ENCODE measurements at places on chromosomes 12 and 14.

DNA sequence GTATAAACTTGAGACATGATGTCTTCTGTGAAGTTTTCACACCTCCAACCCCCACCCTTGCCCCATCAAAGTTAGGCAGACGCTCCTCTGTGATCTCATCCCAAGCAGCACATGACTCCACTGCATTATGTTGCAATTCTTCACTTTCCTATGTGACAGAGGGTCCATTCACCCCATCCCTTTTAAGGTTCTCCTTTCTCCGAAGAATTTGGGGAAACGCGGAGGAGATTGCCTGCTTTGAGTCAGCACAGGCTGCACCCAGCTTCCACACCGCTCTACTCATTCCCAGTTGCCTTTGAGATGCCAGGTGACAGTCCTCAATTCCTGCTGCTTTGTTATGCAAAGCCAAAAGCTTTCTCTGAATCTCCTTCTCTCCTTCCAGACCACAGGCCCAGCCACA lies 61.8 kb downstream of the PHLDA1 start:
- no peak for DNase-seq

DNA sequence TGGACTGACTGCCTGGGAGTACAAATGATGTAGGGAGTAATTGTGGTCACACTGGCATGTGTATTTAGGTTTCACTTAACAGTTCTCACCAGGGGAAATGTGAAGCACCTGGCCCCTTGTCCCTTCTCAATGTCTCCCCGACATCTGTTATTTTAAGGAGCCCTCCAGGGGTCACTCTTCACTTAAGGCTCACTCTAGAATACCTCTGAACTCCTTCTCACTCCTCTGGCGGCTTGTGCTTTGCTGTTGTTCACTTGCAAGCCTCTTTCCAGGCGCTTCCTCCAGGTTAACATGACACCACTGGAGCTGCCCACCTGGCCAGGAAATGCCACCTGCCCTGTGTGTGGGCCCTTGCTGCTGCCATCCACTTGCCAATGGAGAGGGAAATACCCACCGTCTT lies 56.5 kb upstream of the GZMB start:
- DNase-seq = no peak

GRCh38 chr14:105069871-105070759 lies 4.9 kb upstream of the GPR132 start:
- DNase-seq = peak; percentile 72

GRCh38 chr12:104653730-104654664 lies 197.2 kb downstream of the CHST11 start:
- DNase-seq = no peak

- DNase-seq = no peak
Measured at GRCh38 chr12:8907513-8907912, 6.8 kb upstream of the PHC1 start.

- DNase-seq = no peak
Measured at GRCh38 chr14:104637546-104638003, 33.0 kb upstream of the TMEM179 start.

DNA sequence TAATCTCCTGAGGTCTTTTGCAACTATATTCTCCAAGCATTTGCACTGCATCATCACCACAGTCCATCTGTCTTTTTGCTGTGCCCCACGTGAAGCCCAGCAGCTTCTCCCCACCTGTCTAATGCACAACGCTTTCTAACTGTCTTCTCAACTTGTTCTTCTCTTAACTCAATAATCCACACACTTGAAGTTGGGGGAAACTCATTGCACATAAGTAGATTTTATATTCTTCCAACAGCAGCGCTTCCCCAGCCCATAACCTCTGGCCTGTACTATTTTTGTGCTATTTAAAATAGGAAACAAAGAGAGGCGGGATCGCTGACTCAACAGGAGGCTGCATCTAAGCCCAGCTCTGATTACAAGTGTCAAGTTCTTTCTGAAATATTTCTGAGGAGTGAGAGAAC lies 226.7 kb downstream of the GXYLT1 start:
- DNase-seq = no peak

DNA sequence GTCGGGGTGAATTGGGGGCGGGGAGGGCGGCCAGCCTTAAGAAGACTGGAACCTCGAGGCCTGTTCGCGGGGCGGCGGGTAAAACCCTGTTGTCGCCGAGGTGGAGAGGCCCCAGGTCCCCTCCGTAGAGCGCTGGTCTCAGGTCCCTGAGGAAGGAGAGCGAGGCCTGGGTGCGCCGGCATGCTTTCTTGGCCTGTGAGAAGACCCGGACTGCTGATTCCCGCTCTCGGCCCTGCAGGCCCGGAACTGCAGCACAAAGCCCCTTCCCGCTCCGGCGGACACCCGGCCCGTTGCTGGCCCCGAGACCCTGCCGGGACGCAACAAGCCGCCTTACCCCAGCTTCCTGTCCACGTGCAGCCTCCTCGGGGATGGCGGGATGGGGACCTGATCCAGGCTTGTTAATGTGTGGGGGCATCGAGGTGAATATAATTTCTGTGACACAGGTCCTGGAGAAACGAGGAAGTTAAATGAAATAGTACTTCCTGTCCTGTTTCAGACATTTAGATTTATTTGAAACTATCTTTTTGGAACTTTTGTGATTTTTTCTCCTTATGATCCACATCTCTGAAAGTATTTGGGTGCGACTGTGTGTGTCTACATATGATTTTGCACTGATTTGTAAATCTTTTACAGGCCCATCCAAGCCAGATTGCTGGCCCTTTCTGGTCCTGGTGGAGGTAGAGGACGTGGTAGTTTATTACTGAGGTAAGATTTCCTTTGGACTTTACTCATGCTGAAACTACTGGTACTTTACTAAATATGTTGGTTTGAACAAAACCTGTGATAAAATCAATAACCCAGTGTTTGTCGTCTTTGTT lies 600 bp downstream of the PNN start:
- no peak for DNase-seq

DNA sequence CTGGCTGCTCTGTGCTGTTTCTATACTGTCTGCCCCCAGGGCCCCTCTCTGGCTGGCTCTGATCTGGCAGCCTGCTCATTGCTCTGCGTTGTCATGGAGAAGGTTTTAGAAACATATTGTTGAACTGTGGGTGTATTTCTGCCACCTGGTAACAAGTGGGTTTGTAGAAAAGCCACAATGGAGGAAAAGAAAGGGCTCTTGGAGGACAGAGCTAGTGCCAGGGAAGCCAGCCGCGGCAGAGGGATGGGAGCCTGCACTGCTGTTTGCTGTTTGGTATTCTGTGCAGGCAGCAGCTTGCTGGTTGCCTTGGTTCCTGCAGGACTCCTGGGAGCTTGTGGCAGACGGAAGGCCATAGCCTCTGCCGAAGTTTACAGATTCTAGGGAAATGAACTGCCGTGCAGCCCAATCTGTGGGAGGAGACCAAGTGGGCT lies 15.1 kb downstream of the CCDC177 start:
- no peak for DNase-seq

- no peak for DNase-seq
Measured at GRCh38 chr12:5480938-5481303, 49.0 kb downstream of the NTF3 start.

- no peak for DNase-seq
Measured at GRCh38 chr12:97259098-97259497, 203.5 kb upstream of the RMST start.

DNA sequence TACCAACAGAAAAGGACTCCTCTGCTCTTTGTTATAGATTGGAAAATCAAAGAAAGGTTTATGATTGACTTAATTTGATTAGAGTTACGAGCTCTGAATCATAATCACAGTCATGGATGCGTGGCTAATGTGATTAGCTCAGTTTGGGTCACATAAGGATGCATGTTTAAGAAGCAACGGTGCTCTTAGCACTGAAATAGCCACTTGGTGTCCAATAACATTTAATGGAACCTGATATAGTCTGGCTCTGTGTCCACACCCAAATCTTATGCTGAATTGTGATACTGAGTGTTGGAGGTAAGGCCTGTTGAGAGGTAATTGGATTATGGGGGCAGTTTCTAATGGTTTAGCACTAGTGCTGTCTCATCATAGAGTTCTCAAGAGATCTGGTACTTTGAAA lies 501.6 kb downstream of the SLC6A15 start:
- DNase-seq = no peak

- DNase-seq = no peak
Measured at GRCh38 chr12:93146970-93147369, 217.9 kb upstream of the EEA1 start.

DNA sequence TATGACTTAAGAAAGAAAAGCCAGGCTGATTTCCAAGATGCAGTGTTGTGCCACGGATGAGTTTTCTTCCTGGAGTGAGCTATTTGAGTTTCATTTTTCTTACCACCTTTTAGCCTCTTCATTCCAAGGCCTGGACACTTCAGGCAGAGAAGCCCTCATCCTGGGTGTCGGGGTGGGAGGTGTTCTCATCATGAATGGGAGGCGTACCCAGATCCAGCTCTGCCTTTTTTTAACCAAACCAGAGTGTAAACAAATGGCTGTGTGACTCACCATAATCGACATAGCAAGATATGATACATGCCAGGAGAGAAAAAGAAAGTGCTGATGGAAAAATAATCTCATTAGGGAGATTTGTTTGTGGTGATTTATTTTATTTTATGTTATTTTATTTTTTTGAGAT lies 79.9 kb downstream of the ARF6 start:
- DNase-seq = peak; percentile 74

DNA sequence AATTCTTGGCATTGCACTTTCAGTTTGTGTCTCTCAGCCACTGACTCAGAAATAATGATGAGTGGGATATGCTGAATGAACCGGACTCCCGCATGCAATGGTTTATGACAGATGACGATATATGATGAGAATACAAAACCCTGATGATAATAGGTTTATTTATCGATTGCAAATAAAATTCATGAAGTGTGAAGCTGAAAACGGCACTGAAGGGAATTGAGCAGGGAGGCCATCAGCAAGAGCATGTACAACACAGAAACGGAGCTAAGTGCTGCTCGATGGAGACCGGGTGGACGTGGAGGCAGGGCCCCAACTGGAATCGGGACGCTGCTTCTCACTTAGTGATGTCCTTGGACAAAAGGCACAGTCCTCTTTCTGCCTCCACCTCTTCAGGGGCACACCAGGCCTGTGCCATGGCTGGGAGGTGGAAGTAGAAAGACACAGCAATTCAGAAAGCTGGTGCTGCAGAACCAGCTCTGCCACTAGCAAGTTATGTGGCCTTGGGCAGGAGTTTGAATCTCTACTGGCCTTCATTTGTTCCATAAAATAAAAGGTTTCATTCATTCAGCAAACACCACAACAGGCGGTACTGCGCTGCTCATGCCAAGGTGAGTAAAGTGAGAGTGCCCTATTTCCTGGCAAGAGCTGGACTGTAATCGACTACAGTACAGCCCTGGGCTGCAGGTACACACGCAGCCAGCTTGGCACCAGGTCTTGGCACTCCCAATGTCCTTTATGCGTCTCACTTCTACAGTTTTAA lies 117.0 kb downstream of the EGLN3 start:
- DNase-seq = no peak

DNA sequence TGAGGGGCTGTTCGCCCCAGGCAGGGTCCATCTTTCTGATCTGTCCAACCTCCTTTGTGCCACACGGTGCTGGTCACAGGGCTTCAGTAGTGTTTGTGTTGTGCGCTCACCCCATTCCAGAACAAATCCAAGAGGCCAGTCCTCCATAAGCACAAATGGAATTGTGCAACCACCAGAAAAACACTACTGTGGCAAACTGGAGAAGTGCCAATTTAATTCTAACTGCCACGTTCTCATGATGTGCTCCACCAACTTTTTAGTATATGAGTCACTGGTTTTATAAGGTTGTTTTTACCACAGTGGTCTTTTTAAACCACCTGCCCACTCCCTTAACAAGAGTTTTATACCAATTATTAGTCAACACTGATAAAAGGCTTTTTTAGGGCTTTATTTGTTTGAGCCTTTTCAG lies 380.2 kb downstream of the NAV3 start:
- DNase-seq = peak; percentile 69

DNA sequence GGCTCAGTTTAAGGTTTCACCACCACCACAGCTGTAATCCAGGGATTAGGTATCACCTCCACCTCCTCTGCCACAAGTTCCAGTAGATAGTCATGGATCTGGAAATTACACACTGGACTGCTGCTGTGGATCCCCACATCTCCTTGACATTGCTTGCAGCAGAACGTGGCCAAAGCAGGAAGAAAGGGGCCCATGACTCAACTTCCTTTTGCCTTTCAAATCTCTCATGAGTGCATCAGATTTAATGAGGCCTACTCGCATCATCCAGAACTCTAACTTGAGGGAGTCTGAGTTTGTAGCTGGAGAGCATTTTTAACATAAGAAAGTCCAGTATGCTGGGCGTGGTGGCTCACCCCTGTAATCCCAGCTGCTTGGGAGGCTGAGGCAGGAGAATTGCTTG lies 29.2 kb upstream of the TMED10 start:
- peak; percentile 16 for DNase-seq

DNA sequence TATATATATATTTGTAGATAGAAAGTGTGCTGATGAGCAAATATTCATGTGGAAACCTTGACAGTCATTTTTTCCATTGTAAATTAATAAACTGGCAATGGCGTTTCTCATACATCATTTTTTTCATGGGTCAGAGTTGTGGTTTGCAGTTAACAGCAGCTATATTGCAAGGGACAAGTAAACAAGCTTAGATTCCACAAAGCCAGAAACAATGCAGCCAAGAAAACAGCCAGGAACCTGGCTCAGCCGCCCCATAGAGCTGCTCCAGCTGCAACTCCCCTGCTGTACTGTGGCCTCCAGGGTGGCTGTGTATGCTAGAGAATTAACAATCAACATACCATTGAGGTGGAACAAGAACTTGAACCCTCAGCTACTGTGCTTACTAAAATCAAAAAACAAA lies 298.2 kb downstream of the TMEM132D start:
- DNase-seq = no peak

GRCh38 chr14:54168489-54168888 lies 211.9 kb upstream of the BMP4 start:
- no peak for DNase-seq

DNA sequence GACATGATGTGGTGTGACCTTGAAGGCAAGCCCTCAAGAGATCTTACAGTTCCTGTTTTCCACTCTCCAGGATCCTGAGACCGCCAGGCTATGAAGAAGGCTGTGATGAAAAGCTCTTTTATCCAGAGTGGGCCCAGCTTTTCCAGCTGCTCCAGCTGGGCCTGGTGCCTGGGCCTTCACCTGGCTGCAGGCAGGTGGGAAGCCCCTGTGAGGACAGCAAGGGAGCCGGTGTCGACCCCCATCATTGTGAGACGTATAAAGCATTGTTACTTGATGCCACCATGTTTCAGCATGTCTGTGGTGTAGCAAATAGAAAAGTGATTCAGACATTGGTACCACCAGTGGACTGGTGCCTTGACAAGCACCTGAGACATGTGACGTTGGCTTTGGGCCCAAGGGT lies 190.2 kb downstream of the KIF26A start:
- DNase-seq = no peak

DNA sequence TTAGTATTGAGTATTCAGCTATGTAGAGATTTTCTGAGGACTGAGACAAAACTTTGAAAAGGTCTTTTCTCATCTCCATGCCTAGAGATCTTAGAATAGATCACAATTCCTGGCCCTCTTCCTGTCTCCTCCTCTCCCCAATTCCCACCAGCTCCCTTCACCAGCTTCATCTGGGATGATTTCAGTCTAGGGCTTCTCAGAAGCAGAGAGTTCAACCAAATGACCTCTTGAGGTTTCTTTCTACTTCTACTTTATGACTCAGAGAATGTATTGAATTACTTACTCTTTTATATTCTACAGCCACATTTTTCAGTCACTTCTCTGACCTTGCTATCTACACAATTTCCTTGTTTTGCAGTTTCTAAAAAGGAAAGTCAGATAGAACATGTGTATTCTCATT lies 19.4 kb upstream of the SNX6 start:
- DNase-seq = peak; percentile 73

Measured in RCC 7860 (cell line).